ENCODE measurements at places on chromosomes 11 and 22.

DNA sequence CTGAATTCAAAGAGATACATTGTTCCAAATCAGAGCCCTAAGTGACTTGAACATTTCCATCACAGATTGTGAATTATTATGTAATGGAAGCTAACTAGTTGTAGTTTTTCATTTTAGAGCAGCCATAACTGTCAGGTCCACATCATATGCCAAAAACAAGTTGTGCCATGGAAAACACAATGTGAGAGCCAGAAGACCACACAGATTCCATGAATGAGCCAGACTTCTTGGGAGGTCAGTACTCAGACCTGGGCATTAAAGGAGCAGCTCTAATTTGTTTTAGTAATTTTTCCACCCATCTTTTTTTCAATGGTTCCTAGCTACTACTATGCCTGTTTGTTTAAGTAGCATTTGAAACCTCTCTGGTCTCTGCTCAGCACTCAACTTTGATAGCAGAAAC, 279.4 kb downstream of the FAT3 start:
- DNase-seq: peak; percentile 26

- DNase-seq: no peak
Observed at GRCh38 chr11:61325649-61326414, 7.1 kb downstream of the DDB1 start.

DNA sequence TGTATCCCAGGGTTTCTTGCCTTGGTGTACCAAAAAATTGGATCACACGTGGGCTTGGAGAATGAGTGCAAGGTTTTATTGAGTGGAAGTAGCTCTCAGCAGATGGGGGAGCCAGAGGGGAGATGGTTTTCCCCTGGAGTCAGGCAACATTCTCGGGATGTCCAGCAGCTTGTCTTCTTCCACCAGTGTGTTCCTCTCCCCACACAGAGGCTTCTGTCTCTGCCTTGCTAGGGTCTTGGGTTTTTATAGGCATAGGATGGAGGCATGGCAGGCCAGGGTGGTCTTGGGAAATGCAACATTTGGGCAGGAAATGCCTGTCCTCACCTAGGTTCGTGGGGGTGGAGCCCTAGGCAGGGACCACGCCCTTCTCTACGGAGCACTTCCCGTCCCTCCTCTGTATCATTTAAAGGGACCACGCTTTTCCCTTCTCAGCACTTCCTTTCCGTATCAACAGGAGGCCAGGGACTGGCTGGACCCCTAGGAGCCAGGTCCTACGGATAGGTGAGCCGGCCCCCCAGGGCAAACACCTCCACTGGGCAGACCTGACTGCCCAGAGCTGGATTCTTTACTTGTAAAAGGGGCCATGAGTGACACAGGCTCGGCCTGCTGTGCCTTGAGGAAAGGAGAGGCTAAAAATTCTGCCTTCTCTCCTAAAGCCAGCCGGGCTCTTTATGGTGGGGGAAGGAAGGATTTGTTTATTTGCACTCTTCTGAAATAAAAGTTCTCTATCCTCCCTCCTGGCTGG, 55.3 kb upstream of the CCDC188 start:
- DNase-seq: peak; percentile 69

- DNase-seq: no peak
Observed at GRCh38 chr11:13134066-13134465, 125.0 kb downstream of the RASSF10 start.

DNA sequence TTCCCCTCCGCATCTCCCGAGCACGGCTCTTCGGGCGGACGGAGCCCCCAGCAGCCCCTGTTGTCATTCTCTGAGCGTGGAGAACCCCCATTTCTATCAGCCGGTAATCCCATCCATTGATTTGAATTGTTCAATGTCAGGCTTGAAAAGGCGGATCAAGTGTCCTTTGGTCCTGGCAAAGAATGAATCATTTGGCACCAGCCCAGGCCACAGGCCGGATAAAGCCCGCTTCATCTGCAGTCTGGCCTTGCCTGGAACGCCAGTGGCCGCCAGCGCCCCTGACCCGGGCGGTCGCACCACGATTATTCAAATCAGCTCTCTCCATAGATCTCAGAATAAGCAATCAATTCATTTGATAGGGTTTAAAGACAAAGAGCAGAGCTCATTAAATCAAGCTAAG, 188.9 kb downstream of the BRD1 start:
- no peak for DNase-seq

- no peak for DNase-seq
Observed at GRCh38 chr11:110798201-110798900, 86.1 kb upstream of the ARHGAP20 start.

GRCh38 chr11:23780231-23780630, 716.6 kb upstream of the LUZP2 start:
- DNase-seq: no peak

GRCh38 chr11:279966-280705, 1.9 kb downstream of the NLRP6 start:
- no peak for DNase-seq

DNA sequence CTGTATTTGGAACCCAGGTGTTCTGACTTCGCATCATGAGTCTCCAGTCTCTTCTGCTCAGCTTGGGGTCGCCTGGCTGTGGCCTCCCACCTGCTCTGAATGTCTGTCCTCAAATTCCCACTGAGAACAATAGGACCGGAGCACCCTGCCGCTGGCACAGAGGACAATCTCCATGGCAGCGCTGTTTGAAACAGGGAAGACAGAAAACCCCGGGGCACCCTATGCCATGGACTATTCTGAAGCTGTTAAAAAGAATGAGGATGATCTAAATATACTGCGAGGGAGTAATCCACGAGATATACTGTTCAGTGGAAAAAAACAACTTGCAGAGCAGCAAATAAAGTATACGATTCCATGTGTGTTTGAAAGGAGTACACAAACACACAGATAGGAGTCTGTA, 415.6 kb upstream of the NARS2 start:
- no peak for DNase-seq

- DNase-seq: no peak
Observed at GRCh38 chr22:44671742-44672141, 30.3 kb upstream of the PRR5 start.

DNA sequence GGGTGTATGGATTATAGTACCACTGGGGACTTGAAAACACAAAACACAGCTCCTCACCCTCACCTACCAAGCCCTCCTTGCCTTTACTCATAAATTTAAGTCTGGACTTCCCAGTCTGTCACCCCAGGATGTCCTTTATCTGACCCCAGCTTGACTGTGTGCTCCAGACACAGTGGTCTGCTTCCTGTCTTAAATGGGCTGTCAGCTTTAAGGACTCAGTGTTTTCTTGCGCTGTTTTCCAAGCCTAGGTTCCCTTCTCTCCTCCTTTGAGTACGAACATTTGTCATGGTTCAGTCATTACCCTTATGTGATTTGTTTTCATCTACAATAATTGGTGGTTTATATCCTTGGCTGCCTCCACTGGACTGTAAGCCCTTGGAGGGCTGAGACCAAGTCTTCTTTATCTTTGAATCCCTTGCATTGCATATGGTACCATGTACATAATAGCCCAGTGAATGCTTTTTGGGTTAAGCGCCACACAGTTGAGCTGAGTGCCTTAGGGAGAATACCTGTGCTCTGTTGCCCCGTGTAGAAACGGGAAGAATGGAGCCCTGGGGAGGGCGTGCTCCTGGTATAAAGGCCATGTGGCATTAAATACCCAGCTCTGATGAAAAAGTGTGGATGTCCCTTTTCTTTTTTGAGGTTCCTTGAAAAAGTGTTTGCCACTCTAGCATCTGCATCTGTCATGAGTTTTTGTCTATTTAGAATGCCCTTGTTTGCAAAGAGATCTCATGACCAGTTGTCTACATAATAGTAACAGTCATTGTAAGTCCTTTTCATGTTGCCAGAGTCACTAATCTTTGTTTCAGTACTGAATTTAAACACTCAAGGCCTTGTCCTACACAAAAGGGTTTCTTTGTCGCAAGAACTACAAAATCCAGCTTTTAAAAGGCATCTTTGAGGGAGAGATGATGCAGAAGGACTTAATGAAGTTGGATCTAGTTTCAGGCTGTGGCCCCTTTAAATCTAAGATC, 14.0 kb downstream of the PANX1 start:
- DNase-seq: no peak

GRCh38 chr22:19517171-19517500, 7.1 kb downstream of the CLDN5 start:
- DNase-seq: no peak

- DNase-seq: no peak
Observed at GRCh38 chr11:134409552-134410429, 2.3 kb downstream of the B3GAT1 start.

GRCh38 chr11:95524314-95525036, 265.1 kb downstream of the FAM76B start:
- no peak for DNase-seq

GRCh38 chr11:120890609-120891320, 133.1 kb upstream of the TBCEL start:
- no peak for DNase-seq

GRCh38 chr11:17934194-17934593, 78.7 kb downstream of the SERGEF start:
- DNase-seq: no peak

- peak; percentile 63 for DNase-seq
Observed at GRCh38 chr11:2666401-2666741, 33.4 kb downstream of the KCNQ1OT1 start.

GRCh38 chr11:126978911-126979310, 21.7 kb downstream of the KIRREL3 start:
- DNase-seq: no peak

DNA sequence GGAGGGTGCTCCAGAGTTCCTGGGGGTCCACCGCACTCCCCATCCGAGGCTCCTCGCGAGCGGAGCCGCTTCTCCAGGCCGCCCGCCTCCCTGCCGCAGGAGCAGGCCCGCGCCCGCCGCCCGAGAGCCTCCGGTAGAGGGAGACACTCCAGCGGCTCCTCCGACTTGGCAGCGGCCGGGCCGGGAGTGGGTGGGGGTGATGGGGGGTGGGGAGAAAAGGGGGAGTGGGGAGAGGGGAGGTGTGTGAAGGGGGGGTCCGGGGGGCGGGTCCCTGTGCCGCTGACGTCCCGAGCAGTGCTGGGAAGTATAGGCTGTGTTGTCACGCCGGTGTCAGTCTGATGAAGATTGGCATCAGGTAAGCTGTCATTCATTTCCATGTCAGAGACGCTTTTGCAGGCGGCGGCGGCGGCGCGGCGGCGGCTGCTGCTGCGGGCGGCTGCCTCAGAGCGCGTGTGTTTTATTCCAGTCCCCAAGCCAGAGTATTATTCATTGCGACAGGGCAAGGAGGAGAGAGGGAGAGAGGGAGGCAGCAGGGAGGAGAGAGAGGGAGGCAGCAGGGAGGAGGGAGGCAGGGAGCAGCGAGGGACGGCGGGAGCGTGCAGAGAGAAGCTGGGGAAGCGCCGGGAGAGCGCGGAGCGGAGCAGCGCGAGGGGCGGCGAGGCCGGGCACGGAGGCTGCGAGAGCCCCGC, at the start of gene PKNOX2:
TSS of gene PKNOX2 (plus strand) at position 330 of the 689 bp plus-strand sequence. CDS start 186,555 bp downstream, outside the sequence.
- DNase-seq: peak; percentile 94

DNA sequence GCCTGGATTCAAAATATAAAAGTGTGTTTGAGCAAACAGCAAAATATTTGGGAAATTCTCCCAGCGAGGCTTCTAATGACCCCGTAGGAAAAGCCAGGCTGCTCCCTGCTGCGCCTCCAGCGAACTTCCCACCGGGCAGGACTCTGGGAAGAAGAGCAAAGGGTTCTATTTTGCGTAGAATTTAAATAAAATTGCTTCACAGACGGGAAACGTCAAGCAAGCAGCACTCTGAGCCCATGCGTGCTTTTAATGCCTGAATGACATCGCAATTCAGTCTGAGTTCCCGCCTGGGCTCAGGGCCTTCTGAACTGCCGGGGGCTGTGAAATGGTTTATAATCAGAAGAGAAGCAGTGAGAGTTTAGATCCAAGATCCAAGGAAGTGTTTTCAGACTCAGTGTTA, 775.1 kb downstream of the BRD1 start:
- DNase-seq: no peak

GRCh38 chr22:43263645-43264514, 76.9 kb upstream of the TTLL12 start:
- DNase-seq: peak; percentile 78

GRCh38 chr11:119496469-119496868, 73.5 kb upstream of the THY1 start:
- no peak for DNase-seq

- peak; percentile 35 for DNase-seq
Observed at GRCh38 chr11:78354408-78355308, 63.0 kb downstream of the GAB2 start.

DNA sequence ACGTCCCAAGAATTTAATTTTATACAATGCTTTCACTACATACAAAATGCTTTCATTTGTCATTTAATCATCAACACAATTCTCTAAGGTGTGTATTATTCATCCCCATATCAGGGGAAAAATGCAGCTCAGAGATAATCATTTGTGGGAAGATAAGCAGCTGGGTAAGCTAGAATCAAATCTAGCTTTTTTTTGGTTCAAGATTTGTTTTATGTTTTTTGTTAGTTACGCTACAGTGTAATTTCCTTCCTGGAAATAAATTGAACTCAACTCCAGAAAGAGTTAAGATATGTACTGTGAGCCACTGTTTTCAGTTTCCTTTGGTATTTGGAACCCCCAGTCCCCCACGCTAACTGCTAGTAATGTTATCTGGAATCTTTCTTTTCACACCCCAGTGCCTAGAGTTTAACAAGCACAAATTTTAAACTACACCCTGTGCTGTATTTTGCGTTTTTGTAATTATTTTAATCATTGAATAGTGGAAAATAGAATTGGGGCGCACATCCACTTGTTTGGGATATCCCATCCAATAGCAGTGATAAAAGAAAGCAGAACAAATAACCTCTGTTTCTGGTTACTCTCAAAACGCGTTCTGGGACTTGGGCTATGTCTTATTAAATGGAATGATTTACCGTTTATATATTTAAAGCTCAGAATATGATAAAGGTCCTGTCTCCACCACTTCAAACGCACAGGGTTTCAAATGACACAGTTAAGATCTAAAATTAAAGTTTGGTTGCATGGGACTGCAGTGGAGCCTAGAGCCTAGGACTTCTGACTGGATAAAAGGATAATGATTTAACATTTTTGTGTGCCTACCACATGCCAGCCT, 2.1 kb upstream of the HSPA8 start:
- DNase-seq: no peak

DNA sequence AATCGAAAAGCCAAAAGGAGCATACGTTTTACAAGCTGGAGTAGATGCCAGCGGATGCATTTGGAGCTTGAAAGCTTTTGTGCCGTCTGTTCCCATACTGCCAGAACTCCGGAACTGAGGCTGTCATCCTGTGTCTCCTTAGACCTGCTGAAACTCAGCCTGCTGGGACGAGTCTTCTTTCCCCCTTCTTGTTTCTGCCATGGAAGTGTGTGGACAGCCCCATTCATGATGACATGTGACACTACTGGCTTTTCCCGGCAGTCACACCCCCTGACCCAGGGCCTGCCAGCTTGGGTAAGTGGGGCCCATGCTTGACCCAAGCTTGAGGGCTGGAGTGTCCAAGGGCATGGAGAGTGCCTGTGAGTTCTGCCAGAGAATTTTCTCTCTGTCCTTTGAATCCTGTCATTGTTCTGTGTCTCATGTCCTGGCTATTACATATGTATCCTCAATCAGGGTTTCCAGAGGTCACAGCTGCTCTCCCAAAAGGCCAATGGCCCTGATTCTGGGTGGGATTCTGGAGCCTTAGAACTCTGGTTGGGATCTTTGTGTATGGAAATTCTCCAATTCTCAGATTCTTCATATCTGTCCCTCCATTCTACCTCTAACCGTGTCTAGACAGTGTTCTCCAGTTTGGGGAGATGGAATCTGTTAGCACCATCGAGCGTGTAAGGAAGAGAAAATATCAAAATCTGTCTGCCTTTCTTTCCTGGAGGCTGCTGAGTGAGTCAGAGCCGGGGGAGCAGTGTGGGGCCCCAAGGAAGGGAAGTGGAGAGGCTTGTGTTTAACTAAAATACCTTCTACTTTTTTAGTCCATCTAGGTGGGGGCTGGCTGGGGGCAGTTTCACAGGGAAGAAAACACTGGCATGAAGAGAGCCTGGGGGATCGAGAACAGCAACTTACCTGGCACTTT, 73.2 kb downstream of the KIAA1671 start:
- peak; percentile 62 for DNase-seq
